ENCODE measurements at places on chromosomes 11 and 22. TPM values are rescaled to one million over a fixed set of nuclear protein-coding genes. Genes with fewer than 3 reads are reported as not detected.

The XNDC1N gene
- 10.2 TPM for total RNA-seq

- peaks cover 3% of the 10 kb centered on the region for H3K4me1 ChIP-seq
- H3K4me3 ChIP-seq, result peak within 1 kb of the TSS; percentile 85
- H3K36me3 ChIP-seq, result no peaks in the 10 kb centered on the region
- H3K27ac ChIP-seq, result peak within 1 kb of the TSS; percentile 93
- H3K27me3 ChIP-seq, result no peaks in the 10 kb centered on the region
- peak; percentile 86 for DNase-seq
Measured at GRCh38 chr11:62678770-62679696, at the start of gene UBXN1. Gene UBXN1, minus strand, starts transcription at chr11:62679073. Its CDS starts 150 bp downstream, at chr11:62678923.

The KRTAP5-8 gene
- 0.32 TPM for total RNA-seq

GRCh38 chr11:17197431-17197898, 10.3 kb downstream of the PIK3C2A start:
- no peaks in the 10 kb centered on the region for H3K27me3 ChIP-seq
- DNase-seq, result no peak
- no peaks in the 10 kb centered on the region for H3K36me3 ChIP-seq
- no peak overlapping the region for H3K4me3 ChIP-seq
- no peaks in the 10 kb centered on the region for H3K4me1 ChIP-seq
- no peak overlapping the region for H3K27ac ChIP-seq

The TUB gene
- 17.7 TPM for total RNA-seq

DNA sequence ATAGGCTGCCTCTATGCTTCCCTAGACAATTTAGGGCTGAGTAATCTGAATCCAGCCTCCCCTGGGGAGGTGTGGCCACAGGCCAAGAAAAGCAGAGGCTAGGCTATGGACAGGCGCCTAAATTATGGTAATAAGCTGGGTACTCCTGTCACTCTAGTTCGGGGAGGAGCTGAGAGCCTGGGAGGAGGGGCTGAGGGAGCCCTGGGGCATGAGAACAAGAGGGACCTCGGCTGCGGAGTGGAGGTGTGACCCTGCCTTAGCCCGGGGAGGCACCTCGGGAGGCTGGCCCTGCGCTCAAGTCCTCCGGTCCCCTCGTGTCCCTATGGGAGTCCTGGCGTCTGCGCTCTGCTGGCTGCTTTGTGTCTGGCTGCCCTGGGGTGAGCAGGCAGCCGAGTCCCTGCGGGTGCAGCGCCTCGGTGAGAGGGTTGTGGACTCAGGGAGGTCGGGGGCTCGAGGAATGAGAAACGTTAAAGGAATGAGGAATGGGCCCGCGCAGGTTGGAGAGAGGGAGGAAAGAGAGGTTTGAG, at the start of gene OTOG:
OTOG (plus strand) TSS at position 209 of the 527 bp plus-strand sequence; CDS start at position 323, 114 bp downstream.
- no peak within 1 kb of the TSS for H3K4me3 ChIP-seq
- H3K4me1 ChIP-seq, result no peaks in the 10 kb centered on the region
- H3K27ac ChIP-seq, result no peak within 1 kb of the TSS
- H3K36me3 ChIP-seq, result no peaks in the 10 kb centered on the region
- no peaks in the 10 kb centered on the region for H3K27me3 ChIP-seq
- DNase-seq, result no peak
